ENCODE measurements at places on chromosomes 16 and 17. TPM values are rescaled to one million over a fixed set of nuclear protein-coding genes. Genes with fewer than 3 reads are reported as not detected.

Gene EMP2
- 208 TPM for total RNA-seq

Gene SLC13A2
- total RNA-seq: not detected

Gene LITAFD
- not detected for total RNA-seq

Gene MMP25
- 0.80 TPM for total RNA-seq

Gene KRT20
- total RNA-seq: 0.20 TPM

Gene SOX8
- total RNA-seq: 0.16 TPM

Gene TBC1D3G
- not detected for total RNA-seq

Gene KRTAP4-9
- total RNA-seq: not detected

Gene GAS7
- total RNA-seq: 17.3 TPM

Gene CTRB2
- not detected for total RNA-seq

Gene ZSCAN10
- total RNA-seq: not detected

Gene ITGAL
- 2.0 TPM for total RNA-seq

Gene GLIS2
- total RNA-seq: 0.80 TPM

Gene SLC47A2
- 0.92 TPM for total RNA-seq

Gene TEX2
- 20.2 TPM for total RNA-seq

Gene ACE
- total RNA-seq: 1.9 TPM

Gene CCL16
- not detected for total RNA-seq

Gene TNFSF13
- total RNA-seq: 6.4 TPM

Gene TMEM98
- 7.3 TPM for total RNA-seq

Gene ZPBP2
- total RNA-seq: not detected

Gene KRT40
- total RNA-seq: not detected

Gene MAF
- total RNA-seq: 27.2 TPM

Gene TRPV3
- total RNA-seq: 1.3 TPM

Gene CLEC10A
- 0.92 TPM for total RNA-seq

Gene FTSJ3
- total RNA-seq: 18.7 TPM

Gene VTN
- total RNA-seq: 0.60 TPM

Gene RHBDF1
- 21.8 TPM for total RNA-seq

Gene ANKRD40CL
- total RNA-seq: not detected

Gene JPH3
- 0.16 TPM for total RNA-seq
